Left kidney (tissue), 8 donors: ENCODE measurements at places on chromosomes 12 and 14. TPM values are rescaled to one million over a fixed set of nuclear protein-coding genes. Genes with fewer than 3 reads are reported as not detected.

EML1 gene
- 38.5 TPM for polyA plus RNA-seq

USP44 gene
- 2.4 TPM for polyA plus RNA-seq

FCF1 gene
- 64.3 TPM for polyA plus RNA-seq

NPFF gene
- polyA plus RNA-seq, result 2.1 TPM

RTL1 gene
- 0.10 TPM for polyA plus RNA-seq

ZNF84 gene
- polyA plus RNA-seq, result 93.5 TPM

ALKBH2 gene
- 30.0 TPM for polyA plus RNA-seq

DNA sequence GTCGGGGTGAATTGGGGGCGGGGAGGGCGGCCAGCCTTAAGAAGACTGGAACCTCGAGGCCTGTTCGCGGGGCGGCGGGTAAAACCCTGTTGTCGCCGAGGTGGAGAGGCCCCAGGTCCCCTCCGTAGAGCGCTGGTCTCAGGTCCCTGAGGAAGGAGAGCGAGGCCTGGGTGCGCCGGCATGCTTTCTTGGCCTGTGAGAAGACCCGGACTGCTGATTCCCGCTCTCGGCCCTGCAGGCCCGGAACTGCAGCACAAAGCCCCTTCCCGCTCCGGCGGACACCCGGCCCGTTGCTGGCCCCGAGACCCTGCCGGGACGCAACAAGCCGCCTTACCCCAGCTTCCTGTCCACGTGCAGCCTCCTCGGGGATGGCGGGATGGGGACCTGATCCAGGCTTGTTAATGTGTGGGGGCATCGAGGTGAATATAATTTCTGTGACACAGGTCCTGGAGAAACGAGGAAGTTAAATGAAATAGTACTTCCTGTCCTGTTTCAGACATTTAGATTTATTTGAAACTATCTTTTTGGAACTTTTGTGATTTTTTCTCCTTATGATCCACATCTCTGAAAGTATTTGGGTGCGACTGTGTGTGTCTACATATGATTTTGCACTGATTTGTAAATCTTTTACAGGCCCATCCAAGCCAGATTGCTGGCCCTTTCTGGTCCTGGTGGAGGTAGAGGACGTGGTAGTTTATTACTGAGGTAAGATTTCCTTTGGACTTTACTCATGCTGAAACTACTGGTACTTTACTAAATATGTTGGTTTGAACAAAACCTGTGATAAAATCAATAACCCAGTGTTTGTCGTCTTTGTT is 600 bp downstream of the PNN start:
- DNase-seq, result peak; percentile 53

DNA sequence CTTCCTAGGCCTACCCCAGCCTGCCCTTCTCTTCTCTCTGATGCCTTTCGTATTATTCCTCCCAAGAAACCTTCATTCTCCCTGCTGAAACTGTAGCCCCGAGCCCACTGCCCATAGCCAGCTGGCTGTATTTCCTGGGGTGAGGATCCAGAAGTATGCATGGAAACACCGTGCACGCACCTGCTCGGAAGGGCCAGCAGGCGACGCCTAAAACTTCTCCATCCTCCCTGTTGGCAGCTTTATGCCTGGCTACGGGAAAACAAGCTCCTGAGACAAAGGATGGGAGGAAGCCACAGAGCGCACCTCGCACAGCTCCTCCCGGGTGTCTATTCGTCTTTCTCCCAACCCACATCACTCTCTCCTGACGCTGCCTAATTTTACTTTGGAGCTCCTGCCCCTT is 69.0 kb upstream of the CAPRIN2 start:
- DNase-seq, result no peak

DNA sequence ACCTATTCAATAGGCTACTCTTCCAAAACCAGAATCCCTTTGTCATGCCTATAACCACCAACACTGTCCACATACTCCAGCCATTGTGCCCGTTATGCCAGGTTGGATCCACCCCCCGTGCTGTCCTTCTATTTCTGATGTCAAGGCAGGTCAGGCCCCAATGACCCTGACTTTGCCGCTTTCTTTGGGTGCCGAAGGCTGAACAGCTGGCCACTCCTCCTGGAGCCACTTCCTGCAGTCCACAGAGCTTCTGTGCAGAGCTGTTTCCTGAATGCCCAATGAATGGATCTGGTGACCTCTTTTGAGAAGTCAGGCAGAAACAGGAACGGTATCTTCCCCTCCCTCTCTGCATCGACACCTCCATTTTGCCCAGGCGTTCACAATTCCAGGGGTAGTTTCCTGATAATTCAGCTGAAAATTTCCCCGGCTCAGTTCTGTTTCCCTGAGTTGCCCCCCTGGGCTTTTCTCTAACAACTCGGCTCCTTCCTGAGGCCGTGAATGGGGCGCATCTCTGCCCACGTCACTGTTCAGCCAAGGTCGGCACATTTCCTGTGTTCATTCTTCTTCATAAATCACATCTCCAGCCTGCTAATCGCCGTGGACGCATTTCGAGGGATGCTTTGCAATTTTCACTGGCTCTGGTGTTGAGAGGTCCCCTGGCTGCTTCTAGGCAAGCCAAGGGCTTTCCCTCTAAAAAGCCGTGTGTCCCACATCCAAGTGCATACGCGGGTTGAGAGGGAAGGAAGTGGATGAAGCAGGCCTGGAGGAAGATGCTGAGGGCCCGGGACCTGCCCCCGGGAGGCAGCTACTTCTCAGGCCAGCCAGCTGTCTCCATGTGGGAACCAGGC is 86.5 kb downstream of the PAPOLA start:
- no peak for DNase-seq

DNA sequence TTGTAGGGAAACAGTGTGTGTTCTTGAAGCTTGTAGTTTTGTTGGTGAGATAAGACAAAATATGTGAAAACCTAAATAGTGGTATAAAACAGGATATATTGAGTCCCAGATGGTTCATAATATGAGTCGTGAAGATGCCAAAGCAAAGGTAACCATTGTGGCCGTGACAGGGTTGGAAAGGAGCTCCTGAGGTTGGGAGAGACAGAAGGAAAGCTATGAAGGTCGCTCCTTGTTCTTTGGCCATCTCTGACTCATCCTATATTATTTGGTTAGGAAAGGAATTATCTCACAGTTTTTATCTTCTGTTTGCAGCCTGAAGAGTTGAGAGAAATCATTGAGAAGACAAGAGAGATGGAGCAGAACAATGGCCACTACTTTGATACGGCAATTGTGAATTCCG is 27.1 kb downstream of the ATP6V1D start:
- no peak for DNase-seq

DNA sequence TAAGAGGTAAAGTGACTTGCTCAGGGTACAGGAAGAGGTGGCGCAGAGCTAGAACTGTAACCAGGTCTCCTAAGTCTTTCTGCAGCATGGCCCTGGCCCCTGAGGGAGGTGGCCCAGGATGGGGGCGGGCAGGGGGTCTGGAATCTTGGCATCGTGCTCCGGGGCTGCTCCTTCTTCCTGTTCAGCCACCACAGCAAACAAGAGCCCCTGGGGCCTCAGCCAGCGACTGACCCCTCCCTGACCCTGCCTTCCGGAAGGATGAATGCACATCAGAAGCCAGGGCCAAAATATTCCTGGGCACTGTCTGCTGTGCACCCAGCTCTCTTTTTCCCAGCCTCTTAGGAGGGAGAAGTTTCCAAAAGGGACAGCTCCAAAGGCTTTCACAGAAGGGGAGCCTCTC is 242.8 kb downstream of the DPF3 start:
- peak; percentile 19 for DNase-seq

- DNase-seq, result no peak
These were observed 280.6 kb upstream of the KITLG start for GRCh38 chr12:88860851-88861250.

- no peak for DNase-seq
These were observed 140.1 kb upstream of the CPM start for GRCh38 chr12:69073035-69073434.

- no peak for DNase-seq
These were observed 28.5 kb upstream of the PLEK2 start for GRCh38 chr14:67440513-67440912.

GRCh38 chr12:67633708-67634107 is 14.8 kb upstream of the DYRK2 start:
- DNase-seq, result no peak

GRCh38 chr12:53825246-53826081 is 73.7 kb upstream of the CISTR start:
- DNase-seq, result no peak

GRCh38 chr14:51023964-51024363 is 70.9 kb downstream of the TRIM9 start:
- DNase-seq, result no peak

DNA sequence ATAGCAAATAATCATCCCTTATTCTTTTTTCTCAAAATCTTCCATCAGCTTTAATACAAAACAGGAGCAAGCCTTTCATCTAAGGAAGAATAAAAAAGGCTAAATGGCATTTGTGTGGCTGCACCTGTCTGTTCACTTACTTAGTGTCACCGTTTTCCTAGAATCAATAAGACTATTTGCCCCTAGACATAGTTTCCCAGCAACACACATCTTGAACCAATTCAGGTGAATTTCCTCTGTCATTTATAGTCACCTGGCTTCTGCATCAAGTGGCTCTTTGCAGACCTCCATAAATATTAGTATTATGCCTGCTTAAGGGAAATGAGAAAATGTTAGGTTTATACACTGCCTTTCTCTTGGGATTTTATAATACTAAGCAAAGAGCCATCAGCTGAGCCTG is 17.4 kb upstream of the GCH1 start:
- no peak for DNase-seq

DNA sequence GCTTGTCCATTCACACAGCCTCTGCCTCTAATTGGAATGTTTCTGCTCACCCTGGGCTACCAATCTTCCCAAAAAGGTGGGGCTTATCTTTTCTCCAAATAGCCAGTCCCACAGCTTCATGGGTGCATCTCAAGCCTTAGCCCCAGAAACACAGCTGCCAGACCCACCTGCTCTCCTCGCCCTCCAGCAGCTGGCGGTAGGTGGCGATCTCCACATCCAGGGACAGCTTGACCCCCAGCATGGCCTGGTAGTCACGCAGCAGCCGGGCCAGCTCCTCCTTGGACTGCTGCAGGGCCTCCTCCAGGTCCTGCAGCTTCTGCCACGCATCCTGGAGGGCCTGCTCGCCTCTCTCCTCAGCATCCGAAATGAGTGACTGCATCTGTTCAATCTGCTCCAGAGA is 11.1 kb downstream of the KRT77 start:
- no peak for DNase-seq

GRCh38 chr12:118375348-118375747 is 1.0 kb upstream of the SUDS3 start:
- DNase-seq, result no peak

DNA sequence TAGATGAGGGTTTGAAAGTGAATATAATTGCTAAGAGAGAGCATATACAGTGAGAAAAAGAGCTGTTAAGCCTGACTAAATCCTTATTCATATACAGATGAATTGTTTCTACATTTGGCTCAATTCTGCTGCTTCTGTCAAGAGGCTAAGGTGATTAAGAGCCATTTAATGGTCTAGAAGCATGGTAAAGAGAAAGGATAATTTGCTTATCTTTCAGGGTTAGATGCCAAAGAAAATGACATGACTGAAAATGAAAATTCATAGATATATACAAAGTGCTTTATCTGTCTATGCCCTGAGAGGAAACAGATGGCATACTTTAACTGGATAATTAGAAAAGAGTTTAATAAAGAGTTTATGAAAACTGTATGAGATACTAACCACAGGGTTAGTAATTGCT is 834.9 kb downstream of the SLC6A15 start:
- DNase-seq, result no peak

DNA sequence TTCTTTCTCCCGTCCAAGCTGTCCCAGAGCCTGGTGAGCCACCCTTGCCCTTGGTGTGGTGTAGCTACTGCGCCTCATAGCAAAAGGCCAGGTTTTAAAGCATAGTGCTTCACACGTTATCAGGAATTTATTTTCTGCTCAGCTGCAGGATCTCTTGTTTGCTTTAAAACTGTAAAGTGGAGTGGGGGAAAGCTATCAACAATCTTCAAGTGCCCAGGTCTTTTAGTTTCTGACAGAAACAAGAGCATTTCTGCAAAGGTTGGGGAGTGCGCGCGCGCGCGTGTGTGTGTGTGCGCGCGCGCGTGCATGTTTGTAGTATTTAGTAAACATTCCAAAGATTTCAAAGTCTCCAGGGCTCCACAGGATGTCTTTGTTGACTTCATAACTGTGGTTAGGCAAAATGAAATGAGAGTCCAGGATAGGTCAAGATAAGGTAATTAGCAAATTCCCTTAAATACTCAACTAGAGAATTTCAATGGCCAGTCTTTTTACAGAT is 45.5 kb downstream of the EML1 start:
- no peak for DNase-seq

DNA sequence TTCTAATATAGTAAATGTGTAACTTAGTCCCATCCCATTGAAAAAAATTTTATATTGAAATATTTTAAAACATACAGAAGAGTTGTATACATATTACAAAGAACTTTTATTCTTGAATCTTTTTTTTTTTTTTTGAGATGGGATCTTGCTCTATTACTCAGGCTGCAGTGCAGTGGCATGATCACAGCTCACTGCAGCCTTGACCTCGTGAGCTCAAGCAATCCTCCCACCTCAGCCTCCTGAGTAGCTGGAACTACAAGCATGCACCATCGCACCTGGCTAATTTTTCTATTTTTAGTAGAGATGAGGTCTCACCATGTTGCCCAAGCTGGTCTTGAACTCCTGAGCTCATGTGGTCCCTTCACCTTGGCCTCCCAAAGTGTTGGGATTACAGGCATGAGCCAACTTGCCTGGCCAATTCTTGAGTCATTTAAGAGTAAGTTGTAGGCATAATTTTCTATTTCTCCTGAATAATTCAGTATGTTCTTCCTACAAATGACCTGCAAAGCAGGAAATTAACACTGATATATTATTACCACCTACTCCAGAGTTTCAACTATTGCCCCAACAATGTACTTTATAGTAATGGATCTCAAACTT is 153.0 kb upstream of the BMP4 start:
- DNase-seq, result no peak

GRCh38 chr12:58673021-58673420 is 247.3 kb downstream of the LRIG3 start:
- no peak for DNase-seq
